ENCODE measurements at places on chromosomes 12 and 14.

- DNase-seq, result no peak
These were observed 35.4 kb upstream of the LTA4H start for GRCh38 chr12:96070670-96071279.

GRCh38 chr14:68364792-68365192 lies 428.1 kb downstream of the ZFP36L1 start:
- DNase-seq, result no peak

GRCh38 chr12:92398565-92399309 lies 253.1 kb upstream of the BTG1 start:
- DNase-seq, result no peak

DNA sequence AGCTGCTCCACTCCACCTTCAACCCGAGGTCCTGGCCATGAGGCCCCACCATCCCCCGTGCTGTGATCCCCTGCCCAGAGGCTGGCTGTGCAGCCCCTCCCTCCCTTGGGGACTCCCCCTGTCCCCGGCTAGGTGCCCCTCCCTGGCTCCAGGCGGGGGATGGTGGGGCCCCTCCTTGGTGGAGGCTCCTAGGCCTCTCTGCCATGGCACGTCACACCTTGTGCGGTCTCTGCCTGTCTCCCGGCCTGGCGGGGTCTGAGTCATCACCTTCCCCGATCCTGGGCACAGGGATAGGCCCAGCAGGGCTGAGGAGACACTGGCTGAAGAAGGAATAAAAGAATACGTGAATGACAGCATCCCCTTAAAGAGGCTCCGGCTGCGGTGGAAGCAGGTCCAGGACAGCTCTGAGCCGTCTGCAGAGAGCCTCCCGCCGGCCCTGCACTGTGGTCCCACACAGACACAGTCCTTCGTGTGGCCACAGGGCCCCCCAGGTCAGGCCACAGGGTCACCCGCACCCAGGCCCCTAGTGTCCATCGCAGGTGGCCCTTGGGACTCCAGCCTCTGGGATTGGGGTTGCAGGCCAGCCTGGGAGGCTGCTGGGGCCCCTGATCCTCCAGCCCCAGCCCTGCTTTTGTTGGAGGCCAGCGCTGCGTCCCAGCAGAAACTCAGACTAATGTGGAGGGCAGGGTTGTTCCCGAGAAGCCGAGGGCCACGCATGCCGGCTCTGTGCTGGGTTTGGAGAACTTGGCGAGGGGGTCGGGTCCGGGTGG lies 43.6 kb downstream of the KIF26A start:
- no peak for DNase-seq

GRCh38 chr12:68780731-68781130 lies 27.2 kb upstream of the MDM2 start:
- DNase-seq, result no peak

- no peak for DNase-seq
These were observed 33.0 kb downstream of the UBR7 start for GRCh38 chr14:93239869-93240677.

DNA sequence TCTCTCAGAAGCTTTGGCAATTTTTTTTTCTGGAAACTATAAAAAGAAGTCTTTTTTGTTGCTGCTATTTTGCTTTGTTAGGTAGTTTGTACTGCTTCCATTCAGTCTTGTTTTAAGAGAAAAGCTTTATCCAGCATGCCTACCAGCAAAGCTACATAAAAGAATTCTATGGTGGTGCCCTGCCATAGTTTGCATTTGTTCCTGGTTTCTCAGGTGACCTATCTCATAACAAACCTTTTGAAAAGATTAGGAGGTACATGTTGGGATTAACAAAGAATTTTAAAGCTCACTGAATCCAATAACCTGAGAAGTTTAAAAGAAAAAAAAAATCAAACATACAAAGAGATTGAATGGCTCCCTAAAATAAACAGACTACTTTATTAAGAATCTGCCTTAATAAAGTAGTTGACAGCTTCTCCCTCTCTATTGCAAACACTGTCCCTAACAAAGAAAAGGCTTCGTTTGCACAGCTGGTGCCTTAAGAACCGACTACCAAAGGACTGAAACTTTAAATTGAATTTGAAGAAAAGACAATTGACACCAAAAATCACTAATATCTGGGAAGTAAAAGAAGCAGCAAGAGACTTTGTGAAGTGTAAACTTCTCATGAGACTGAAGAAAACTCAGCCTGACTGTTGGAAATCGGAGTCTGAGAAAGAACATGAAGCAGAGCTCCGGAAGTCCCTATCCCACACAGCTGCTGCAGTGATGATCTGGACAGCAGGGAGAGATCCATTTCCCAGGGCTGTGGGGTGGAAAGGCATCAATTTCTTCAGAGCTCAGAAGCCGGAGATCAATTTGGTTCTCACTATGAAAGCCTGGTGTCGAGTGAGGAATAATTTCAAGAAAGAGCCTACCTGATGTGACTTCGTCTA lies 102.7 kb upstream of the PLEKHA5 start:
- DNase-seq, result no peak

DNA sequence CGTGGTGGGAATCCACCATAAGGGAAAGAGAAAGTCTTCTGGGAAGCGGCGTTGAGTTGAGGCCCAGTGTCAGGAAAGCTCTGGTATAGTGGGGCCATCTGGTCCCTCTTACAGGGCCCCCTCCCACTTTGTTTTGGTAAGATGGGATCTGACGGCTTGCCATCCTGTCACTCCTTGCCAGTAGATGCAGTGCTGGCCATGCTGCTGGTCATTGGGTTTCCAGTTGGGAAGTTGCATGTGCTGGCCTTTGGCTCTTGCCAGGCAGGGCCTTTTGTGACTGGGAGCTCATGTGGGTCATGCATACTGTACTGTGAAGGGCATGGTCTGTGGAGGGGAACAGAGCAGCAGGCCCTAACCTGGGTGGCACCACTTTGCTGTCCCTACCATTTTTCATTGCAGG lies 3.8 kb downstream of the TRAF3 start:
- no peak for DNase-seq

DNA sequence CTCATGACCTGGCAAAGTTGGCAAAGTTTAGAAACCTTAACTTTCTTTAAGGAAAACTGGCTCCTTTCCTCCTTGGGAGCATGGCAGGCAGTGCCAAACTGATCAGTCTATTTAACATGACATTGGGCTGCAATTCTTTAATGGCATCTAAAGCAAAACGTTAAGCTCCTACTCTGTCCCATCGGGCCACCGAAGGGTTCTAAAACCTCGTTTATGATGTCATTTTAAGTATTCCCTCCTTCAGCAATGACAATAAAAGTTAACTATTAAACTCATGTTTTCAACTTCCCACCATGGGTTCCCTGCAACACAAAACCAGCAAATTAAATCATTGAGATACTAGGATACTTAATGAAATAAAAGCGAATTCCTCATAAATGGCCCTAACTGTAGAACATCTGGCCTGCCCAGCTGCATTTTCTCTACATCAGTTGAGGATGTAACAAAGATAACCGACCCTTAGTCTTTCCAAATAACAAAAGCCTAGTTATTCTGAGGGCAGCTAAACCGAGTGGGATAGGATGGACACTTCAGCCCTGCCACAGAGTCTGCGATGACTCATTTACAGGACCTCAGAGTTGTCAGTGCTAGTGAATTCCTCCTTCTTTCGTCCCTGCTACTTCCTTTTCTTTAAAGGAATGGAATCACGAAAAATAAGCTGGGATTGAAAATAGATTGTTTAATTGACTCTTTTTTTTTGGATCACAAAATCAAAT lies 34.5 kb upstream of the RIC8B start:
- no peak for DNase-seq

- no peak for DNase-seq
These were observed 105.0 kb downstream of the CMKLR1 start for GRCh38 chr12:108234158-108234557.

DNA sequence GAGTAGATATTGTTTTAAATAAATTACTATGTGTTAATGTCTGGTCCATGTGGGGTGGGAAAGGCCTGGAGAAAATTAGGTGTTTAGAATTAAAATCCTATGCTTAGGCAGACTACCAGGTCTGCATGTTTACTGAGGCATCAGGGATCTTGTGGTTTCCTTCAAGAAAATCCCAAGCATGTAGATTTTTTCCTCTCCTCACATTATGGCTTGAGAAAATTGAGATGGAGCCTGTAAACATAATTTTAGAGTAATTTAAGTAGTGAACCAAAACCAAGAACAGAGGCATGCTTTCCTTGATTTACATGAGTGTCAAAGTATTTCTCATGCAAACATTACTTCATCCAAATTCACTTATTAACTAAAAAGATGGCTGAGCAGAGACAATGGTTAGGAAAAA lies 823.7 kb downstream of the AACS start:
- DNase-seq, result no peak

GRCh38 chr14:54189333-54189732 lies 207.5 kb upstream of the CDKN3 start:
- DNase-seq, result no peak

- DNase-seq, result no peak
These were observed 64.4 kb downstream of the ZFC3H1 start for GRCh38 chr12:71599210-71599609.

DNA sequence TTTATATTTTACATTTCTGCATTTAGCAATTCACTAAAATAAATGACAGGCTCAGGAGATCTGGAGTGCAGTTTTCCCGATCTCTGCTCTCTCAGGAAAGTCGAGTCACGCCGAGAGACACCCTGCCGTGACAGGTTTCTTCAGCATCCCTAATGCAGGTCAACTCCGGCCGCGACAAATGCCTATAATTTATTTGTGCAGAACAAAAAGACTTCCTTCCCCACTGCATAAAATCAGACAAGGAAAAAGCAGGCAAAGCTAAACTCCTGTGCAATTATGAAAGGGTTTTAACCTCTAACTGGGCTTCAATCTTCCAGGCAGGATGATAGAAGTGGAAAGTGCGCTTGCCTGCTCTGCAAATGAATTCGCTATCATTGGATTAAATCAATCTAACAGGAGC lies 28.1 kb downstream of the SPRING1 start:
- DNase-seq, result no peak

DNA sequence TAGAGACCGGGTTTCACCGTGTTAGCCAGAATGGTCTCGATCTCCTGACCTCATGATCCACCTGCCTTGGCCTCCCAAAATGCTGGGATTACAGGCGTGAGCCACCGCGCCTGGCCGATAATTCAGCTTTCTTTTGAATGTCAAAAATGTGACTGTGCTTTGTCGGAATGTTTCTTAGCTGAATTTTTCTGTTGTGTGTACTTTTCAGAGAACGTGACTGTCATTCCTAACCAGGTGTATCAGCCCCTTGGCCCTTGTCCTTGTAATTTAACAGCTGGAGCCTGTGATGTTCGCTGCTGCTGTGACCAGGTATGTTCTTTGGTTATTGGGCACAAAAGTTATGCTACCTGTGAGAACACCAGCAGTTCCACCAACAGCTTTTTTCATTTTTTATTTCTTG lies 8.1 kb downstream of the TCTN2 start:
- DNase-seq, result no peak

DNA sequence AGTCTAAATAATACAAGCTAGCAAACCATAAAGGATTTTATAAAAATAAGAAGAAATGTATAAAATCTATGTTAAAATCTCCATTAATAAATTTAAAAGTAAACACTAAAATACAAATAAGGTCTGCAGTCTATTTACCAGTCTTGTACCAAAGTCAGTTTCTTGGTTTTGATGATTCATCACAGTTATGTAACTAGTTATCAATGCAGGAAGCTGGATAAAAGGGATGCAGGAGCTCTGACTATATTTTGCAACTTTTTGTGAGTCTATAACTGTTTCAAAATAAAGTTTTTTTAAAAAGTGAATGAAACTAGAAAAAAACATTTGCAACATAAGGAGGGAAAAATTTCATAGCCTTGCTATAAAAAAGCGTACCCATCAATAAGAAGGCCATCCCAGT lies 151.5 kb downstream of the DERA start:
- no peak for DNase-seq

GRCh38 chr12:88993651-88994050 lies 358.6 kb downstream of the DUSP6 start:
- DNase-seq, result no peak

DNA sequence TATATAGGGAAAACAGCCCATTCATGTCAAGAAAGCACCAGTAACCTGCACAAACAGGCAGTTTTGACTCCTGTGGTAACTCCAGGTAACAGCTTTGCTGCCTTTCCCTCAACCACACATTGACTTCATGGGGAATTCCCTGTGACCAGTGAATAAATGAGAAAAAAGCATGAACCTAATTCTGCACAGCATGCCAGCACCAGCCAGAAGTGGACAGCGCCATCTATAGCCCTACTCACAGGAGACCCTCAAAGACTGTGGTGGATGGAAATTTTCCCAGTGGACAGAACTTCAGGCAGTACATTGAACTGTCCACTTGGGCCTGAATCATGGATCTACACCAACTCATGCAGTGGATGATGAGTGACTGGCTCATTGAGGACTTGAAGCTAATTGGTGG lies 152.1 kb downstream of the SLC8A3 start:
- no peak for DNase-seq

DNA sequence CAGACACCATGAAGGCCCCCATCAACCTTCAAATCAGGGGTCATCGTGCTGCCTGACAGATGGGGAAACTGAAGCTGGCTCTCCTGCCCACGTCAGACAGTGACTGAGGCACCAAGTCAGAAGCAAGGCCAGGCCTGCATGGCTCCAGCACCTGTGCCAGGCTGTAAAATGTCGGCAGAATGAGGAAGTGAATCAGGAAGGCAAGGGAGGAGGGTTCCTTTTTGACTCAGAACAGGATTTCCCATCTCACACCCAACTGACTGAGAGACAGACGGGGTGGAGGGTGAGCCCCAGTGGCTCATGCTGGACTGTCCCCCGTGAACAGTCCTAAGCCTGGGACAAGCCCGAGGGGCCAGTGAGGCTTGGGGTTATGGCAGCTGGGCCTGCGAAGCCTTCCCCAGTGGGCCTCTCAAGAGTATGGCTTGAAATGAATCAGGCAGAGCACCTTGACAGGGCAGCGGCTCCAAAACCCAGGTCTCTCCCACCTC lies 20.9 kb downstream of the SYNE3 start:
- DNase-seq, result no peak

DNA sequence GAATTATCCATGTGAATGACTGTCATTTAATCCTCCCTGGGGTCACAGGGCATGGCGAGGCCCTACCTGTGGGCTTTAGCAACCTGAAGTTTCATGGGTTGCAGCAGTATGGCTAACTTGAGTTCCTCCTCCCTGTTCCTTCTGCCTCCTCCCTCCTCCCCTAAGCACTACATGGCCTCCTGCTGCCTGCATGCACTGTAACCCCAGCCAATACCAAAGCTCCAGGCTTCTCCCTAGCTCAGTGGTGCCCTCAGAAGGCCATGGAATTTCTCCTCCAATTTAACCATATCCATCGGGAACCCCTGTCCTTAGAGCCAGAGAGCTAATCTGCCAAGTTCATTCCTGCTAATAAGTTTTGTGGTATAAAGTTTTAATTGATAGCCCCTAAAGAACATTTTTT lies 95.1 kb downstream of the NT5DC3 start:
- DNase-seq, result no peak

- no peak for DNase-seq
These were observed 183.5 kb upstream of the PLEKHG7 start for GRCh38 chr12:92519284-92519683.

Data from activated CD8-positive, alpha-beta memory T cell treated with anti-CD3 and anti-CD28 coated beads for 48 hours (primary cell).